CD4-positive, alpha-beta T cell treated with Interleukin-2 at 100 ng/mL for 4 hours (primary cell): ENCODE measurements at places on chromosomes 2 and 18.

GRCh38 chr2:164808776-164809175 lies 32.8 kb downstream of the COBLL1 start:
- no peak for DNase-seq

- no peak for DNase-seq
These were observed 66.6 kb upstream of the ZEB2 start for GRCh38 chr2:144586476-144586875.

- no peak for DNase-seq
These were observed 119.7 kb upstream of the XIRP2 start for GRCh38 chr2:166768393-166769123.

DNA sequence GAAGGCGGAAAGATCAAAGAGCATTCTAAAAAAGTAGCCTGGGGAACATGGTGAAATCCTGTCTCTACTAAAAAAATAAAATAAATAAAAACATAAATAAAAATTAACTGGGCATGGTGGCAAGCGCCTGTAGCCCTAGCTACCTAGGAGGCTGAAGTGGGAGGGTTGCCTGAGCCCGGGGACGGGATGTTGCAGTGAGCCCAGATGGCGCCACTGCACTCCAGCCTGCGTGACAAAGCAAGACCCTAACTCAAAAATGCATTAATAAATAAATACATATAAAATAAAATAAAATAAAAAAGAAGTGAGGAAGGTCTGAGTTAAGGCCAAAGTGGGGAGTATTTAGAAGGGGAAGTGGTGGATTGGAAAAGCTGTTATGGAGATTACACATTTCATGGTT lies 1.3 kb upstream of the PSMD14 start:
- DNase-seq: no peak

- no peak for DNase-seq
These were observed 39.7 kb downstream of the THUMPD2 start for GRCh38 chr2:39739386-39739785.

DNA sequence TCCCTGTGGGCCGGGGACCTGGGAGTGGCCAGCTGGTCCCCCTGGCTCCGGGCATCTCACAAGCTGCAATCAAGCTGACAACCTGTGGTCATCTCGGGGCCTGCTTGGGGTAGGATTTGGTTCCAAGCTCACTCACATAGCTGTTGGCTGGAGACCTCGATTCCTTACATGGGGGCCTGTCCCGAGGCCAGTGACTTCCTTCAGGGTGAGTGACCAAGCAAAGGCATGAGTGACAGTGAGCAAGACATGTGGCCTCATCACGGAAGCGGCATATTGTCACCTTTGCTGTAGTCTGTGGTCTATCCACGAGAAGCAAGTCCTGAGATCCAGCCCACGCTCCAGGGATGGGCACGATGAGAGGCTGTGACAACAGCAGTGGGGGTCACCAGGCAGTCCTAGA lies 131.4 kb upstream of the ID2 start:
- DNase-seq: no peak

DNA sequence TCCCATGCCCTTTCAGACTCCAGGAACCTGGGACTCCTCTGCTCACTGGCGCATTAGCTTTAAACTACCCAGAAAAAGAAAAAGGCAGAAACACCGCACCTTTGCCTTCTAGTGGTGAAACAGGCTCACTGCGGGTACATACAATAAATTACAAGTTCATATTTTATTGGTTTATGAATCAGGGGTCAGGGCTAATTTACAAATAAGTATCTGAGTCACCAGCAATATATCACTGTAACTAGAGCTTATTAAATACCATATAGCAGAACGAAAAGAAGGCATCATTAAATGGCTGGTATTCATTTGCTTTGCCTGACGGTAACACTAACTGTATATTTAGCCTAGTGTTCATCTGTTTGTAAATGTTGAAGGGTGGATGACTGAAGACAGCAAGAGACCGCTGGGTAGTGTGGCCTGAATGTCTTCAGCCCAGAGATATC lies 26.9 kb upstream of the DTNB start:
- DNase-seq: peak; percentile 50

- DNase-seq: no peak
These were observed 131.5 kb downstream of the SOCS6 start for GRCh38 chr18:70420146-70420898.

GRCh38 chr2:189104934-189105333 lies 74.6 kb downstream of the COL5A2 start:
- no peak for DNase-seq

- no peak for DNase-seq
These were observed 368.9 kb upstream of the TNP1 start for GRCh38 chr2:217228732-217229131.

GRCh38 chr2:232280341-232280740 lies 98.2 kb upstream of the ALPP start:
- DNase-seq: no peak

DNA sequence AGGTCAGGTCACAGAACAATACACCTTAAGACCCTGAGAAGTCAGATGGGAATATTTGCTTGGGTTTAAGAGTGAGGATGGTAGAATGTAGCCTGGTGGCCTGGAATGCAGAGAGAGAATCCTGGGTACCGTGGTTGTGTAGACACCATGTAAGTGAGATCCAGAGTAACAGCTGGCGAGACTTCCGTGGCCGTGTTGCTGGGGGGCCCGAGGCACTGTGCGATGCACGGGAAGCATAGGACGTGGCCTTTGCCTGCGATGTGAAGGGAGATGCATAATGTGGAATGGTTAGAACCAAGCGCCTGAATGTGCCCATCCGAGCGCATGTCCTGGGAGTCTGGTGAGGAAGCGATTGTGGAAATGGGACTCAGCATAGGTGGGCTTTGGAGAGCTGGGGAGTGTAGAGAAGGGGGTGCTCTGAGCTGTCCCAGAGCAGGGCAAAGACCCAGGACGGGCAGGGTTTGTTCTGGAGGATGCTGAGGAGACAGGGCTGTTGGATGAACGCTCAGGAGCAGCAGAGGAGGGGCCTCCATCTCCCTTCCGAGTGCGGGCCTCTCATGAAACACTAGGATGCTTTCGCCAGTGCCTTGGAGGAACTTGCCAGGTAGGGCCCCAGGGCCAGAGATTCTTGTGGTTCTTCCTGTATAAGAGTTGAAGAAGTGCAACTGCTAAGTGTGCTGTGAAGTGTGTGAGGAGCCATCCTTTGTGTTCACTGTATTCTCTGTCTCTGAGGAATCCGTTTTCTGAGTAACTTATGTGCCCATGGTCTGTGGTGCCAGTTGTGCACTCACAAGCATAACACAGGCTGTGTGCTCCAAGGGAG lies 7.1 kb downstream of the RNF144A start:
- DNase-seq: no peak

GRCh38 chr2:74188018-74188601 lies 9.4 kb upstream of the MOB1A start:
- no peak for DNase-seq

GRCh38 chr2:148989882-148990493 lies 48.5 kb upstream of the LYPD6B start:
- peak; percentile 61 for DNase-seq

DNA sequence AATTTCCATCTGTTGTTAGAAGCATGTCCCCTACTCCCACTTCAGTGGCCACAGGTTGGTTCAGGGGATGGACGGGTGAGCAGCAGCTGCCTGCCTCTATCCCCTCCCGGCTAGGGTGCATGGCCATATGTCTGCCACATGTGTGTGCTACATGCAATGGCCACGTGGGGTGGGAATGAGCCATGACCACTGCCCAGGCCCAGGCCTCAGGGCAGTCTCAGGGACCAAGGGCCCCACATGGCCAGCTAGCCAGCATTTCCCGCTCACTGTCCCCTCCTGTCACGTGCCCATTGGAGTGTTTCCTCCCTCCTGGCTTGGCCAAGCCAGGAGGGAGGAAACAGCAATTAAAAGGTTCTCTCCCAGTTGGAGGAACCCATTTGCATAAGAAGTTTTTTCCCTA lies 117.1 kb downstream of the KCNS3 start:
- DNase-seq: no peak

GRCh38 chr2:120779781-120780283 lies 44.2 kb downstream of the GLI2 start:
- DNase-seq: no peak

DNA sequence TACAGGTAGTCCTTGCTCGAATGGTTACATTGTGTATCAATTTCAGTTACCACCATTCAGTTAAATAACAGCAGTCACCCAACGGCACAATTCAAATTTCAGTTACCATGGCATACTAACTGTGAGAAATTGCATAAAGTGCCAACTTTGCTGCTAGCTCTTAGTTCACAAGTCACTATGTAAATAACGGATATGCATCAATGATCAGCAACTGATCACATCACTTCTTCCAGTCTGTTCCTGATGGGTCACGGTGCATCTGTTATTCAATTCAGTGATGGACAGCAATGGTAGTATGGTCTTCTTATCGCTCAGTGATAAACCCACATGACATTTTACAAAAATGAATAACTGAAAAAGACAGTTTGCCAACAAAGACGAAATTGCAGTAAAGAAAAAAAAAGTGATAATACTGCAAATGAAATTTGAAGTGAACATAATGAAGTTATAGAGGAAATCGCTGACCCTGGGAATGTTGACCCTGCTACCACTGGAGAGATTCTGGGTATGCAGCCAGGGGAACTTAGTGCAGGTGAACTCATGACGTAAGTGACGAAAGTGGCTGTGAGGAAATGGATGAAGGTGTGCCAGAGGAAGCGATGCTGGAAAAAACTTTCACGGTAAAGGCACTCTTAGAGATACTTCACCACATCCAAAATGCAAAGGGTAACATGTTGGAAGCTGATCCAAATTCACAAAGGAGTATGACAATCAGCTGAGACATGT lies 25.9 kb upstream of the RAPGEF4 start:
- DNase-seq: no peak

- DNase-seq: no peak
These were observed 171.9 kb downstream of the HRH4 start for GRCh38 chr18:24632158-24632988.

GRCh38 chr2:188623995-188624643 lies 332.4 kb downstream of the GULP1 start:
- DNase-seq: no peak

- DNase-seq: no peak
These were observed 624.3 kb upstream of the ZEB2 start for GRCh38 chr2:145144131-145144728.

- no peak for DNase-seq
These were observed 34.3 kb upstream of the EPHA4 start for GRCh38 chr2:221606424-221606823.

DNA sequence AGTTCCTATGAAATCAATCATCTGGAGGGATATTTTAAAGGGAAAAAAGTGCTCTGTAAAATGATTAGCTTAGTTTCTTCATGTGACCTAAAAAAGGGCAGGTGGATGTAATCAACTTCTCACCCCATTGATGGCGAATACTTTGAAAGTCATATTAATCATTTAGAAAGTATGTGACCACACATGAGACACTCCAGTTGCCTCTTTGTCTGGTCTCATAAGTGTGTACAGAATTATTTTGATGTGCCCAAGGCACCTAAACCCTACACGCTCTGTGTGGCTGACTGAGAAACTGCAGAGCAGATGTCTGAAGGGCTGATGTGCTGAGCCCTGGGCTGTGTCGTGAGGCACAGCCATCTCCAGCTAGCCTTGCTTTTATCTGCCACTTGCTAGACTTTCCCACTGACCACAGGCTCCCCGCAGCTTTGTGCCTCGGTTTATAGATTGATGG lies 26.9 kb downstream of the SGPP2 start:
- no peak for DNase-seq

- no peak for DNase-seq
These were observed 493.9 kb upstream of the PIK3C3 start for GRCh38 chr18:41461114-41461513.

DNA sequence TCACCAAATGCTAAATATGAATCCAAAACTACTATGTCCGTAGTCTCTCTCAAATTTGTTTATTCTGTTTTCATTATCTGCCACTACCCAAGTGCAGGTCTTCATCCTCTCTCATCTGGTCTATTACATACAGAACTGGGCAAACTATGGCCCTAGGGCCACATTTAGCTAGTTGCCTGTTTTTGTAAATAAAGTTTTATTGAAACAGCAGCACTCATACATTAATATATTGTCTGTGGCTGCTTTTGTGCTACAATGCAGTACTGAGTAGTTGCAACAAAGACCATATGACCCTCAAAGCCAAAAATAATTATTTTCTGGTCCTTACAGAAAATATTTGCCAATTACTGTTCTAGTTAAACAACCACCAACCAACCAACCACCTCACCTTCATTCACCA lies 172.2 kb upstream of the NCKAP5 start:
- DNase-seq: no peak

DNA sequence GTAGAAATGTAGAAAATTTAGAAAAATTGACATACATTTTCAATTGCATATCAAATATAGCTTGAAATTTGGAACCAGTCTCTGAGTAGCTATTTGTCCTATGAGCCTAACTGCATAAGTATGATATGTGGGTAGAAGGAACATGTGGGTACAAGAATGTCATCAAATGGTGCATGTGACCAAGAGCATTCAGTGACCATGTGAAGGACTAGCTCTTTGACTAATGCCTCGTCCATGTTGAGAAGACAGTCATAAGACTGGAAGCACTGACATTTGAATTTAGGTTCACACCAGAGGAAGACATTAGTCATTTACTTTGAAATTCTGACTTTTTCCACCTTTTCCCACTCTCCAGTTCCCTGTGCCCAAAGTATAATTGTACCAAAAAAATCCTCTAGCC lies 12.6 kb downstream of the MRPL44 start:
- no peak for DNase-seq

- DNase-seq: no peak
These were observed 96.6 kb downstream of the MEIS1 start for GRCh38 chr2:66531567-66531966.

- DNase-seq: no peak
These were observed 21.6 kb downstream of the SNORC start for GRCh38 chr2:232891621-232892071.

- no peak for DNase-seq
These were observed 61.3 kb upstream of the TXNDC2 start for GRCh38 chr18:9824474-9824832.

- no peak for DNase-seq
These were observed 21.2 kb downstream of the QPCT start for GRCh38 chr2:37365669-37366068.

DNA sequence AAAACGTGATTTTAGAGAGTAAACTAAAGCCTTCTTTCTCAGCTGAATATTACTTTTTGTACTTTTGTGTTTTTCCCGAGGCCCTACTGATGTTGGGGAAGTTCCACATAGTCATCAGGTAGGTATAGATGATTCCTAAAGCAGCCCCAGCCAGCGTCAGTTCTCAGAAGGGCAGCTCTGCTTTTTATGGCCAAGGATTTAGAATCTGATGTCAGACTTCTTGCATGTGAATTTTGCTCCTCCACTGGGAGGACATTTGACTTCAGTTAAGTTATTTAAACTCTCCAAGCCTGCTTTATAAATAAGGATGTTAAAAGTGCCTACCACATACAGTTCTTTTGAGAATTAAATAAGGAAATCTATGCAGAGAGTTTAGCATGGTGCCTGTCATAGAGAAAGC lies 130.8 kb downstream of the NCKAP5 start:
- DNase-seq: no peak
